ENCODE measurements at places on chromosomes 5 and 9. TPM values are rescaled to one million over a fixed set of nuclear protein-coding genes. Genes with fewer than 3 reads are reported as not detected.

DNA sequence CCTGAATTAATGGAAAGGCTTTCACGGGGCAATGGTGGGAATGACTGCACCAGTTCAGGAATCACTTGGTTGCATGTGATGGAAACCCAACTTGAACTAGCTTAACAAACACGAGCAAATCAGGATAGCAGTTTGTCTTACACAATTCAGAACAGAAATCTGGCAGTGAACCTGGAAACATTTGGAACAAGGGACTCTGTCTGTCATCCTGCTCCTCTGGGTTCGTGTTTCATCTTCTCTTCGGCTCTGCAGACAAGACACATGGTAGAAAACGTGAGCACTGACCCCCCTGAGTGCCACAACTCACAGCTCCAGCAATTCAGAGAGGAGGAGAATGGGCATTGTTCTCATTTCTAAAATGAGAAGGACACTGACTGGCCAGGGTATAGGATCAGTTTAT is 218.1 kb upstream of the NREP start:
- H3K36me3 ChIP-seq, result no peaks in the 10 kb centered on the region
- no peak overlapping the region for H3K4me3 ChIP-seq
- no peak for DNase-seq
- peaks cover 9% of the 10 kb centered on the region for H3K27me3 ChIP-seq
- H3K27ac ChIP-seq, result no peak overlapping the region

- H3K27ac ChIP-seq, result no peak overlapping the region
- peaks cover 3% of the 10 kb centered on the region for H3K4me1 ChIP-seq
- no peak overlapping the region for H3K4me3 ChIP-seq
- no peak for DNase-seq
Observed at GRCh38 chr9:129353697-129354336, 175.8 kb upstream of the IER5L start.

GRCh38 chr5:639253-639530 is 27.1 kb downstream of the CEP72 start:
- no peak overlapping the region for H3K4me3 ChIP-seq
- DNase-seq, result no peak
- H3K4me1 ChIP-seq, result no peaks in the 10 kb centered on the region
- H3K27ac ChIP-seq, result no peak overlapping the region
- H3K27me3 ChIP-seq, result no peaks in the 10 kb centered on the region

DNA sequence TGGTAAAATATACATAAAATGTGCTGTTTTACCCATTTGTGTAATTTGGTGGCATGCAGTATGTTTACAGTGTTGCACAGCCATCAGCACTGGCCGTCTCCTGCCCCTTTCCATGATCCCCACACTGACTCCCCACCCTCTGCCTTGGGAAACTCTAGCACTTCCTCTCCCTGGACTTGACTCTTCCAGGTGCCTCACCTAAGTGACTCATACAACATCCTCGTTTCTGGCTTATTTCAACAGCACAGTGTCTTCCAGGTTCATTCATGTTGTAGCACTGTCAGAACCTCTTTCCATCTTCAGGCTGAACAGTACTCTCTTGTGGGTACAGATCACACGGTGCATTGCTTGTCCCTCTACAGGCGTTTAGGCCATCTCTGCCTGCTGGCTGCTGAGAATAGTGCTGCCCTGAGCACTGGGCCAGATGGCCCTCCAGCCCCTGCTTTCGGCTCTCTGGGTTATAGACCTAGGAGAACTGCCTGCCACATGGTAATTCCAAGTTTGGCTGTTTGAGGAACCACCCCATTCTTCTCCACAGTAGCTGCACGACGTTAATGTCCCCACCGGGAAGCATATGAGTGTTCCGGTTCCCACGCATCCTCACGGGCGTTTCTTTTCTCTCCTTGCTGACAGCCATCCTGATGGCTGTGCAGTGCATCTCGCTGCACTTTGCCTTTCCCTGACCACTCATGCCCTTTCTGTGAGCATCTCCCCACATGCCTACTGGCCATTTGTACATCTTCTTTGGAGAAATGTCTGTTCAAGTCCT is 211.8 kb downstream of the FANCC start:
- no peaks in the 10 kb centered on the region for H3K4me1 ChIP-seq
- H3K36me3 ChIP-seq, result peaks cover 3% of the 10 kb centered on the region

DNA sequence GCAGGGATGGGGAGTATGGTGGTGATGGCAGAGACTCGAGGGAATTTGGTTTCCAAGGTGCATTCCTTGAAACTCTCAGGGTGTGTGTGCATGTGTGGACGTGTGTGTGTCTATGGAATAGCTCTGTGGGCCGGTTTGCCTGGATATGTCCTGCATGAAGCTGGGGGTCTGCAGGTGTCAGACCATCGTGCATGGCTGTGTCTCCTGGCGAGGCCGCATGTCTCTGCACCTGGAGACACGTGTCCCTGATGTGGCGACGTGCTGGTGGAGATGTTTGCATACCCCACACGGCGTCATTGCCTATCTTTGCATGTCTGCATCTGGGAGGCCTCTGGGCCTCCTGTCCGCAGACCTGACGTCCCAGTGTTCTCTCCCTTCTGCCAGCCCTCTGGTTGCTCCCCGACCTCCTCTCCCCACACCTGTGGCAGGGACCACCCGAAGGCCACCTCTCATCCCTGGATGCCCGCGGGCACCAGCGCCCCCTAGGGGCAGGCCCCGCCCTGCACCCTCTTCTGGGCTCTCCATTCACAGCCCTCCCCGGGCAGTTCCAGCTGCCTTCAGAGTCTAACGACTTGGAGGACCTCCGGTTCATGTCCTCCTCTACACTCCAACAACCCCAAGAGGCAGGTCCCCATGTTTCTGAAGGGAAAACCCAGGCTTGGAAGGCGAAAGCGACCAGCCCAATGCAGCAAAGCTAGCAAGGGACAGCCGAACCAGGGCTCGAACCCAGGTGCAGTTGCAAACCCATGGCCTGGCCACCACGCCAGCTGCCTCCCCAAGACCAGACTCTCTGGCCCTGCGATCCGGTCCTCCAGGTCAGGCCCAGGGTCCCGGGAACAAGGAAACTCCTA is 88.6 kb downstream of the LMX1B start:
- H3K27ac ChIP-seq, result no peak overlapping the region
- no peak overlapping the region for H3K4me3 ChIP-seq
- H3K27me3 ChIP-seq, result peaks cover 24% of the 10 kb centered on the region
- DNase-seq, result peak; percentile 69

- no peak overlapping the region for H3K4me3 ChIP-seq
- peaks cover 6% of the 10 kb centered on the region for H3K27me3 ChIP-seq
- DNase-seq, result no peak
- H3K4me1 ChIP-seq, result no peaks in the 10 kb centered on the region
- no peaks in the 10 kb centered on the region for H3K36me3 ChIP-seq
Observed at GRCh38 chr9:87178302-87178701, 231.0 kb upstream of the GAS1 start.

DNA sequence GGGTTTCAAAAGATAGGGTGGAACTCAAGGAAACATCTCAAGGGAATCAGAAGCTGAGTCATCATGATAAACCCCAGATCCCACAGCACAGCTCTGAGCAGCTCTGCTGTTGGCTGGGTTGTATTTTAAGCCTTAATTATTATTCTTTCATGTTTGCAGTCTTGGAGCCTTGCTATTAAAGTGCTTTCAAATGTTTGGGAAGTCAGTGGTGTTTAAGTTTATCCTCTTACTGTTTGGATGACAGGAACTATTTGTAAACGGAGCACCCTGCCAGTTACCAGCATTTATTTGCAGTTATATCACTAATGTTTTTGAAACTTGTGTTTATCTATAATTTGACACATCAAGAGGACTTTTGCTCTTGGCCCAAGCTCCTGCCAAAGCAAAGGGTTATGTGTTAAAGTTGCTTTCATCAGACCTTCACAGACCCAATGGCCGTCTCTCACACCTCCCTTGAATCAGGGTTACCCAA is 141.1 kb upstream of the SPDL1 start:
- no peaks in the 10 kb centered on the region for H3K36me3 ChIP-seq
- no peak for DNase-seq
- no peak overlapping the region for H3K4me3 ChIP-seq
- H3K27ac ChIP-seq, result no peak overlapping the region

DNA sequence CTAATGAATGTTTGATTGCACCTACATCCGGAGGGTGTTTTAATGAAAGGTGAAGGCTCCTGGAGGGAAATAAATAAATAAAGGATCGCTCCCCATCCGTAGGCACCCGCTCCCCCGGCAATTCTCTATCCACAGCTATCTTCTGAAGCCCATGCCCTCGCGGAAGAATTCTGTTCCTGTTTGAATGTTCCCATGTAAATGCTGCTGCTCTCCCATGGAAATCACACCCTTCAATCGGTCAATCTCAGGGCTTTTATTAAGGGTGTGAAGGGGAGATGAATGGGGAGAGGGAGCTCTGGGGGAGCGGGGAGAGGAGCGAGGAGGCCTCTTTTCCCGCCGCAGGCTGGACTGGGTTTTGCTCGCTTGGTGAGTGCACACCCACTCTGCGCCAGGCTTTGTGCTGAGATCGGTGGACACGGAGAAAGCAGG is 21.1 kb upstream of the ARAP3 start:
- peaks cover 21% of the 10 kb centered on the region for H3K27me3 ChIP-seq
- DNase-seq, result no peak
- no peak overlapping the region for H3K27ac ChIP-seq
- H3K4me1 ChIP-seq, result peaks cover 20% of the 10 kb centered on the region
- peak overlapping the region; percentile 59 for H3K4me3 ChIP-seq
- no peaks in the 10 kb centered on the region for H3K36me3 ChIP-seq

GRCh38 chr5:141488591-141489561 is at the start of gene PCDHGC5:
Gene PCDHGC5, plus strand, starts transcription at chr5:141489081. Its CDS starts 160 bp downstream, at chr5:141489241.
- no peak for DNase-seq
- H3K4me1 ChIP-seq, result peaks cover 17% of the 10 kb centered on the region
- no peak within 1 kb of the TSS for H3K27ac ChIP-seq
- H3K36me3 ChIP-seq, result no peaks in the 10 kb centered on the region
- H3K27me3 ChIP-seq, result peaks cover 76% of the 10 kb centered on the region

- H3K36me3 ChIP-seq, result no peaks in the 10 kb centered on the region
- H3K4me1 ChIP-seq, result peaks cover 41% of the 10 kb centered on the region
- no peak overlapping the region for H3K4me3 ChIP-seq
Observed at GRCh38 chr5:140134277-140134935, 8.7 kb downstream of the IGIP start.

GRCh38 chr5:36680066-36680465 is 73.7 kb downstream of the SLC1A3 start:
- H3K36me3 ChIP-seq, result no peaks in the 10 kb centered on the region
- no peak for DNase-seq
- no peak overlapping the region for H3K27ac ChIP-seq
- H3K4me3 ChIP-seq, result no peak overlapping the region
- H3K4me1 ChIP-seq, result no peaks in the 10 kb centered on the region

Gene SURF6
- 24.3 TPM for total RNA-seq

Gene CCDC69
- 26.9 TPM for total RNA-seq

Gene SGCD
- total RNA-seq, result not detected

Gene ASPN
- total RNA-seq, result not detected

Gene TNFSF15
- 0.47 TPM for total RNA-seq

Gene ZBTB5
- 8.0 TPM for total RNA-seq

Gene ARSI
- total RNA-seq, result not detected

Data from activated CD4-positive, alpha-beta T cell treated with anti-CD3 and anti-CD28 coated beads for 36 hours (primary cell).